ENCODE measurements at places on chromosomes 5 and 9. TPM values are rescaled to one million over a fixed set of nuclear protein-coding genes. Genes with fewer than 3 reads are reported as not detected.
A peak's percentile ranks its signal among the peaks of the same experiment; 100 is the strongest.

- H3K36me3 ChIP-seq, result no peaks in the 10 kb centered on the region
- DNase-seq, result no peak
- H3K27me3 ChIP-seq, result no peaks in the 10 kb centered on the region
- no peak overlapping the region for H3K27ac ChIP-seq
- H3K4me1 ChIP-seq, result no peaks in the 10 kb centered on the region
Observed at GRCh38 chr5:128498844-128499455, 39.1 kb downstream of the FBN2 start.

- no peak overlapping the region for H3K27ac ChIP-seq
- no peak overlapping the region for H3K4me3 ChIP-seq
- H3K4me1 ChIP-seq, result no peaks in the 10 kb centered on the region
- peaks cover 7% of the 10 kb centered on the region for H3K27me3 ChIP-seq
Observed at GRCh38 chr5:180469866-180470265, 24.3 kb upstream of the CNOT6 start.

DNA sequence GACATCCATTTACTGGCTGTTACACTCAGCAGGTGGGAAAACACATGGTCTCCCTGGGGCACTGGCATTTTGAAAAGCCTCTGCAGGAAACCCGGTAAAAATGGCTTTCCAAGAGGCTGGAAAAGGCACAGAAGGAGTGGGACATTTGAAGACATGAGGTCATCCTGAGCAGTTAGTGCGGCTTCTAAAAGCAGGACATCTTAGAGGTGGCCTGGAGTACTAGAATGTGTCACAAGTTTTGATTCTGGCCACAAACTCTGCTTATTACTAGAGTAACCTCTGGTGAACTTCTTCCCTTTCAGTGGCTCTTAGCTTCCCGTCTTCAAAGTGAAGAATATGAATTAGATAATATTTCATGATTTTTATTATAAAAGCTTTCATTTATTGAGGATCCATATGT lies 423.0 kb upstream of the BRINP1 start:
- no peak overlapping the region for H3K4me3 ChIP-seq
- no peaks in the 10 kb centered on the region for H3K36me3 ChIP-seq
- H3K4me1 ChIP-seq, result no peaks in the 10 kb centered on the region
- H3K27ac ChIP-seq, result no peak overlapping the region

- DNase-seq, result peak; percentile 28
- H3K27me3 ChIP-seq, result no peaks in the 10 kb centered on the region
- no peak overlapping the region for H3K4me3 ChIP-seq
- H3K4me1 ChIP-seq, result no peaks in the 10 kb centered on the region
- no peaks in the 10 kb centered on the region for H3K36me3 ChIP-seq
Observed at GRCh38 chr5:150129813-150130492, 25.7 kb downstream of the PDGFRB start.

DNA sequence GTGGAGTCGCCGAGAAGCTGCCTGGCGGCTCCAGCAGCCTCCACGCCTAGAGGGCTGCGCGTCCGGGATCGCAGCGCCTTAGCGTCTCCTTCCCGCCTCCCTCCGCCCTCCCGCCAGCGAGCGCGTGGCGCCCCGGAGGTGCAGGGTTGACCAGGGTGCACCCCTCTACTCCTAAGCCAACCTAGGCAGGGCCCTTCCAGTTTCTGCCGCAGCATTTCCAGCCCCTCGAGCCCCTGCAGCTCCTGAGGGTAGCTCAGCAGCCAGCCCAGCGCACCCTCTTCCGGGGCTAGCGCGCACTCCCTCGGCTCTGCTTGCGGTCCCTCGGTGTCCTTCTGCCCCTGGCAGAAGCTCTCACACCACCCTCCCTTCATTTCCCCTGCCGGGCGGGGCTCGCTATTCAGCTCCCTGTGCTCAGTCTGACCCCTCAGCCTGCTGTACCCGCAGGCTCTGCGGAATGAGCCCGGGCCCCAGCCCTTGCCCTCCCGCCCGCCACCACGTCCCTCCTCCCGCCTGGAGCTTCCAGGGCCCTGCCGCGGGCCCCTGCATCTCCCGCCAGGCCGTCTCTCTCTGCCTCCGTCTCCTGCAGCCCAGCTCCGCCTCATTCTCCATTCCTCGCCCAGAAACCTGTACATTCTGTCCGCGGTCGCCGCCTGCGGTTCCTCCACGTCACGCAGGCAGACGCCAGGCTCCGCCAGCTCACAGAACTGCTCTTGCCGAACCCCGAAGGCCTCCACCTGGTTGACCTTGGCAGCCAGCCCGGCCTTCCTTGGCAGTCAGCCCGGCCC lies 61.8 kb downstream of the SPATA31C2 start:
- H3K27me3 ChIP-seq, result peaks cover 62% of the 10 kb centered on the region
- no peak overlapping the region for H3K27ac ChIP-seq
- DNase-seq, result peak; percentile 22
- peak overlapping the region; percentile 81 for H3K4me3 ChIP-seq
- no peaks in the 10 kb centered on the region for H3K36me3 ChIP-seq

DNA sequence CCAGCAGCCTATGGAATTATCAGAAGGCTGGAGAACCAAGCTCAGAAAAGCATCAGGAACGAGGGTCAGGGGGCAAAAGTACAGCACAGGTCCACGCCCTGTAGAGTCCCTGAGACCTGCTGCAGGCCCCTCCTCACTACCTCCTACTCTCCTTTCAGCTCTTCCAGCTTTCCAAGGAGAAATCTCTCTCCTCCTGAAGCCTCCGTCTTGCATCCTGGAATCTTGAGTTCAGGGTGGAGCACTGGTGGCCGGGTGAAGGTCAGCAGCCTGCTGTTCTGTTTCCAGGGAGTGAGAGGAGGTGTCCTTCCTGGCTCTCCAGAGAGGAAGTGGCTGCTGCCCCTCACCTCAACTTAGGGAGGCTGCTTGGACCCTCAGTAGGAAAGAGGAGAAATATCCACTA lies 342.3 kb downstream of the ZSWIM6 start:
- no peak for DNase-seq
- no peaks in the 10 kb centered on the region for H3K27me3 ChIP-seq
- no peaks in the 10 kb centered on the region for H3K4me1 ChIP-seq
- H3K36me3 ChIP-seq, result no peaks in the 10 kb centered on the region

Gene WNT8A
- not detected for total RNA-seq

Gene TMEFF1
- total RNA-seq, result 1.1 TPM

Gene SLC34A1
- not detected for total RNA-seq
